ENCODE measurements at places on chromosomes 3 and 15. TPM values are rescaled to one million over a fixed set of nuclear protein-coding genes. Genes with fewer than 3 reads are reported as not detected.

DNA sequence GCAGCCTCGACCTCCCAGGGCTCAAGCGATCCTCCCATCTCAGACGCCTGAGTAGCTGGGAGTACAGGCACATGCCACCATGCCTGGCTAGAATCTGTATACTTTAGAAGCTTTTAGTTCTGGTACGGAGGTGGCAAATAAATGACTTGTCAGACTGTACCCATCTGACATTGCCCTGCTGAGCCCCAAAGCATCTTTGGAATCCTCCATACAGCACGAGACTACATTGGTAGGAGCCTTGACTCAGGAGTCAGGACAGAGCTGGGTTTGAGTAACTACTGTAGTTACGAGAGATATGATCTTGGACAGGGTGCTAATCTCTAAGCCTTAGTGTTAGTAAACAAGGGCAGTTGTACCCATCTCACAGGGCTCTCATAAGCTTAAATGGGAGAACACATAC is 67.8 kb upstream of the NPHP3 start:
- DNase-seq, result no peak

GRCh38 chr3:143001034-143001368 is 369 bp upstream of the U2SURP start:
- DNase-seq, result no peak

Gene ARHGEF26
- total RNA-seq, result not detected

- no peak for DNase-seq
Observed at GRCh38 chr3:157543501-157544035, 40.4 kb upstream of the VEPH1 start.

DNA sequence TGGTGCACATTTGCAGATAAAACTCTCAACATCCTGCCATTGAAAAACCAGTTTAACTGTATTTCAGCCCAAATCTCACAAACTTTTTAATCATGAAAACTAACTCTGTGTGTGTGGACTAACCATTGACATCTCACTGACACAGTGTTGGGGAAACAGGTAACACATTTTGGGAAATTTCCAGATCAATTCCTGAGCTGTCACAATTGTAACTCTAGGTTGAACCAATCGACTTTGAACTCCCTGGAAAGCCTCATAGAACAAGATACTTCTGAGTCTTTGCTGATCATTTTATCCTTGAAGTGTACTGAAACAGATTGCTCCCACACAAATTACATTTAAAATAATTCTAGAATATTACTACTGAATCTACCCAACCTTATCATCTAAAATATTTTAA is 667.9 kb upstream of the NR2F2 start:
- DNase-seq, result no peak

GRCh38 chr15:101431301-101431700 is 58.2 kb downstream of the PCSK6 start:
- no peak for DNase-seq

DNA sequence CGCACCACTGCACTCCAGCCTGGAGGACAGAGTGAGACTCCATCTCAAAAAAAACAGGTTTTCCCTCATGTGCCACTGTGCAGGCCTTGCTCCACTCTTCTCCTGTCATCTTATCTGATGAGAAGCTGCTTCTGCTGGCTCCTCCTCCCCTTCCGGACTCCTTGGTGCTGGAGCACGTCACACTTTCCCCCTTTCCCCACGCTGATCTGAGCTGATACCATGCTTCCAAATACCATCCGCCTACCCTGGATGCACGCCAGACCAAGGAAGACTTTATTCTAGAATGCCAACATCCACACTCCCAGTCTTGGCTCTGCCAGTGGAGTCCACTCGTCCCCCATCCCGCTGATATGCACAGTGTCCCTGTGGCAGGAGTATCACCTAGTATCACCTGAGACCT is 31.3 kb downstream of the HOMER2 start:
- DNase-seq, result no peak

Gene MITF
- total RNA-seq, result not detected

- no peak for DNase-seq
Observed at GRCh38 chr15:42267286-42267685, 5.7 kb upstream of the GANC start.

GRCh38 chr3:19250959-19251610 is 102.8 kb downstream of the KCNH8 start:
- DNase-seq, result no peak

Gene CPNE9
- 0.19 TPM for total RNA-seq

- DNase-seq, result no peak
Observed at GRCh38 chr3:8420612-8421011, 81.0 kb upstream of the LMCD1 start.

Gene NR2E3
- not detected for total RNA-seq

DNA sequence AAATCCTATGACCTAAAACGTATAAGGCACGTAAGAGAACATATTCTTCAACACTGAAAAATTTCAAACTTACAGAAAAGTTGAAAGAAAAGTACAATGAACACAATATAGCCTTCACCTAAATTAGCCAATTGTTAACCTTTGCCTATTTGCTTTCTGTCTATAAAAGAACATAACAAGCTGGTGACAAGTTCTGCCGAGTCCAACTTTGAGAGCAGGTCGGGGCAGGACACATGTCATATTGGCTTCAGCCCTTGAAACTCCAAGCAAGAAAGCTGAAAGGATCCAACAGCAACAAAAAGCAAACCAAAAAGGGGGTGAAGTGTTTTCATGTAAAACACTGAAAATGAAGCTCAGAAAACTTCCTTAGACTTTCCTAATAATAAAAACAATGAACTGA is 59.1 kb downstream of the TBC1D2B start:
- no peak for DNase-seq

Gene FBXL22
- 0.79 TPM for total RNA-seq

DNA sequence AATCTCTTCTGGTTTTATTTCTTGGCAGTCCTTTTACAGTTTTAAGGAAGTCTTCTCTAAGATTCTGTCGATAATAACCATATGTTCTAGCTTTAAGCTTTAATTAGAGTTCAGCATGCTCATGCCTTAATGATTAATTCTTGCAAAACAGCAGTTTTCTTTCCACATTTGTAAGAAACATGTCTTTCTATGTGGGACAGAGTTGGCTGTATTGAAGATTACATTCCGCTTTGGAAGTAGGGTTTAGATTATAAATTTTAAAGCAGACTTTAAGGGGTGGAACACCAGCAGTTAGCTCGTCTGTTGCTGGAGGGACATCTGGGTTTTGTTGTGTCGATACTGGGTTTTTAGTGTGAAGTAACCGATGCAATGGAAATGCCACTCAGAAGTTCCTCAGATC is 35.3 kb downstream of the SQOR start:
- no peak for DNase-seq
